ENCODE measurements at places on chromosomes 7 and 10.
A peak's percentile ranks its signal among the peaks of the same experiment; 100 is the strongest.

DNA sequence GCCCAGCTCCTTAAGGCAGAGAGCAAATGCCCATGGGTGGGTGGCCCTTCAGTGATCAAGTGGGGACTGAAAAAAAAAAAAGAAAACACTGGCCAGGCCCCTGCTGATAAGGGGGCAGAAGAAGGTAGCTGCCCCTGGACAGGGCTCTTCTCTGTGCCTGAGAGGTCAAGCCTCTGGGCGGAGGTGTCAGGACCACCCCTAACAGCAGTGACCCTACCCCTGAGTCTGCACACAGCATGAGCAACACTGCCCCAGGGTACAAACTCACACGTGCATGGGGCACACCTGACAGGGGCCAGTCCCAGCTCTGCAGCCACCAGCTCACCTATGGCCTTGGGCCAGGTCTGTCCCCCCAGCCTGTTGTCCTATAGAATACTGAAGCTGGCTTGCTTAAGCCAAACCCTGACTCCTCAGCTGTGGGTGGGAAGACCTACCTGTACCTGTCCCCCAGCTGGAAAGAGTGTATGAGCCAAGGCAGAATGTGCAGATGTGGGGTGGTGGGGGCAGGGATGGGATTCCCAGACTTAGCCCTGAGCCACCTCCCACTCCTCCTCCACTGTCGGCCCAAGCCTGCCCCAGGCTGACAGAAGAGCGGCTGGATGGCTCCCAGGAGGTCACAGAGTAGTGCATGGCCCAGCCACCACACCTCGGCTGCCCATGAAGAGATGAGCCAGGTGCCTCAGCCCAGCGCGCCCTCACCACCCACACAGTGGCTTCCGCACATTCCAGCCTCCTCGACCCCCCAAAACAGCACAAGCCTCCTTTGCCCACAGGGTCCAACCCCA is 23.7 kb downstream of the KCNH2 start:
- DNase-seq: no peak

DNA sequence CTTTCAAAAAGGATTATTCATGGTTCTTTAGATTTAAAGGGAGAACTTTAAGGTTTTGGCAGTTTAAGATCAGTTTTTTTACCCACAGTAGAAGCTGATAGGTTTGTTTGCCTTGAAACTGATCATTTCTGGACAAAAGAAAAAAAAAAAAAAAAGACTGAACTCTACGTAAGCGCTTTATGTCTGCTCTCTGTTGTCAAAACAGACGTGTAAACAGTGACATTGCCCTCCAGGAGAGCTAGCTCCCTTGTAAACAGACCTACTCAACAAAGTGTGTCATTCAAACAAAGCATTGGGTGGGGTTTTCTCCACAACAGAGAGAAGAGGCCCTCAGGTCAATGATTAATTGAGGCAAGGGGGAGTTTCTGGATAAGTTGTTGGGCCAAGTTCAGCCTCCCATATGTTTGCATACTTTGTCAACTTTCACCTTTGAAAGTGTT is 568.1 kb upstream of the LRRN3 start:
- DNase-seq: no peak

DNA sequence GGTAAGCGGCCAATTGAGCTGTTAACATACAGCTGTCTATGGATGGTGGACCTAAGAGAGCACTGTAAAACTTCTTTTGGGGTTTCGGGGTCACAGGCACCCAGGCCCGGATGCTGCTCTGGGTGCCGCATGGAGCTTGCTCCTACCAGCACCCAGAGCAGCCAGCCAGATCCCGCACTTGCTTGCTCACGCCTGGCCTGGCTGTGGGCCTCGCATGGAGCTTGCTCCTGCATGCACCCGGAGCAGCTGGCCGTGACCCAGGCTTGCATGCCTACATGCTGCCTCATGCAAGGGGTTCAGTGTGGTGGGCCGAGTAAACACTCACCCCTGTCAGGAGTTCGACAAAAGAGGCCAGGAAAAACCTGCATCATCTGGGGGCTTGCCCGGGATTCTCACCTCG is 896.9 kb downstream of the SORCS1 start:
- DNase-seq: no peak

DNA sequence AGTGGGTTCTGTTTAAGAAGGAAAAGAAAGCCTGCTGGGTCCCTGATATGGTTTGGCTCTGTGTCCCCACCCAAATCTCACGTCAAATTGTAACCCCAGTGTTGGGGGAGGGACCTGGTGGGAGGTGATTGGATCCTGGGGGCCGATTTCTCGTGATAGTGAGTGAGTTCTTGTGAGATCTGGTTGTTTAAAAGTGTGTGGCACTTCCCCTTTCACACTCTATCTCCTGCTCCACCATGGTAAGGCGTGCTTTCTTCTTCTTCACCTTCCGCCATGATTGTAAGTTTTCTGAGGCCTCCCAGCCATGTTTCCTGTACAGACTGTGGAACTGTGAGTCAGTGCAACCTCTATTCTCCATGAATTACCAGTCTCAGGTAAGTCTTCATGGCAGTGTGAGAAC is 42.6 kb downstream of the INPP5A start:
- DNase-seq: no peak

GRCh38 chr7:50121286-50121685 is 28.2 kb upstream of the ZPBP start:
- DNase-seq: no peak

- DNase-seq: no peak
Observed at GRCh38 chr10:60032723-60033122, 126.4 kb upstream of the CCDC6 start.

- DNase-seq: peak; percentile 73
Observed at GRCh38 chr10:101141616-101142532, 10.8 kb downstream of the TLX1 start.

DNA sequence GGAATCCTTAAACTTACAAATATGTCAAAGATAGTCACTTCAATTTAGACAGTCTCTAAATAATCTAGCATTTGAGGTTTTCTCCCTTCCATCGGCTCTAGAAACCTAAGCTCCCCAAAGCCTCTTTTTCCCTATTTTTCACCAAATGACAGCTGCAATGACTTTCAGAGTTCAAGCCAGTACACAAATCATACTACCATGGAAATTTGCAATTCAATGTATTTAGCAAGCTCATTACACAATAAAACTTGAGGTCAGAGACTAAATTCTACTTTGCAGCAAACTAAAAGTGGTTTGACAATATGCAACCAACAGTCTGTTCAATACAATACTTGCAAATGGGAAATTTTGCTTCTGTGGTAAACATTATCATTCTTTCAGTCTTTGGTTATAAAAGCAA is 80.3 kb downstream of the SKIDA1 start:
- DNase-seq: no peak

- no peak for DNase-seq
Observed at GRCh38 chr7:7565018-7565680, 1.5 kb upstream of the MIOS start.

DNA sequence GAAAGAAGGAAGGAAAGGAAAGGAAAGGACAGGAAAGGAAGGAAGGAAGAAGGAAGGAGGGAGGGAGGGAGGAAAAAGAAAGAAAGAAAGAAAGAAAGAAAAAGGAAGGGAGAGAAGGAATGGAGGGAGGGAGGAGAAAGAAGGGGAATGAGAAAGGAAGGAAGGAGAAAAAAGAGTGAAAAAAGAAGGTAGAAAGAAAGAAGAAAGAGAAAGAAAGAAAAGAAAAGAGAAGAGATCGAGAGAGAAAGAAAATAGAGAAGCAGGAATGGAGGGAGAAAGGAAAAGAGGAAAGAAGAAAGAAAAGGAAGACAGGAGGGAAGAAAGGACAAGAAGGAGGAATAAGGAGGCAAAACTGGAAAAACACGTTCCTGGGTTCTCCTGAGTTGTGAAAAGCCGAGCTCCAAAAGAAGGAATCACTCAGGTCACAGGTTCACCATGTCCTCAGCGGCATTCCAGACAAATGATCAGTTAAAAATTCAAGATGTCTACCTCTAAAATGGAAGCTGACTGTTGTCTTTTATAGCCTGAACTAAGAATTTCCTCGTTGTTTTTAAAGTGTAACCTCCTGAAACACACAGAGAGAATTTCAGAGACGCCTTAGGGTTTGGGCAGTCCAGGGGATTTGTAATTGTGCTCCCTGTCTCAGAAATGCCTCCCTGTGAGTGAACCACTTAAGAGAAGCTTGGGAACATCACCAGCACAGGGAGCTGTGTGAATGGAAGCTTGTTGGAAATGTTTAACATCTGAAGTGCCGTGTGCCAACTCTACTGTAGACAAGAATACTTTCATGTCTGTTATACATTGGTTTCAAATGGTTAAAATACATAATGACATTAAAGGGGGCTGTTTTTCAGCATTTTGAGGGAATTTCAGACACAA is 80.7 kb downstream of the INHBA start:
- DNase-seq: no peak

- DNase-seq: no peak
Observed at GRCh38 chr10:5566614-5567013, 41.9 kb downstream of the CALML3 start.

GRCh38 chr10:19705250-19705649 is 111.0 kb upstream of the PLXDC2 start:
- DNase-seq: no peak

- DNase-seq: no peak
Observed at GRCh38 chr7:112411186-112411795, 39.0 kb upstream of the IFRD1 start.

DNA sequence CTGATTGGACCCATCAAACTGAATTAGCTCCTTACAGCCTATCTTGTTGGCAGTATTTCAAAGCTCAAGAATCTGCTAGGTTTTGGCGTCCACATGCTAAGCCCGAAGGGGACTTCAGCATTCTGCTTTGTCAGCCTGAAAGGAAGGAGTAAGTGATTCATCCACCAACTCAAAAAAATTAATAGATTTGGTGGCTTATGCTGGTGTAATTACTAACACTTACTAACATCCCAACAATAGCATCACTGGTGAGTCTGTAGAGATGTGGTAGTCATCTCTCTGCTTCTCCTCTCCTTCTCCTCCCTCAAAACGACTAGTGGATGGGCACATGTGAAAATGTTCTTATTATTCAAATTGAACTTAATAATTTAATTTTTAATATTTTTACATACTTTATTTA is 53.8 kb upstream of the EGR2 start:
- DNase-seq: no peak

DNA sequence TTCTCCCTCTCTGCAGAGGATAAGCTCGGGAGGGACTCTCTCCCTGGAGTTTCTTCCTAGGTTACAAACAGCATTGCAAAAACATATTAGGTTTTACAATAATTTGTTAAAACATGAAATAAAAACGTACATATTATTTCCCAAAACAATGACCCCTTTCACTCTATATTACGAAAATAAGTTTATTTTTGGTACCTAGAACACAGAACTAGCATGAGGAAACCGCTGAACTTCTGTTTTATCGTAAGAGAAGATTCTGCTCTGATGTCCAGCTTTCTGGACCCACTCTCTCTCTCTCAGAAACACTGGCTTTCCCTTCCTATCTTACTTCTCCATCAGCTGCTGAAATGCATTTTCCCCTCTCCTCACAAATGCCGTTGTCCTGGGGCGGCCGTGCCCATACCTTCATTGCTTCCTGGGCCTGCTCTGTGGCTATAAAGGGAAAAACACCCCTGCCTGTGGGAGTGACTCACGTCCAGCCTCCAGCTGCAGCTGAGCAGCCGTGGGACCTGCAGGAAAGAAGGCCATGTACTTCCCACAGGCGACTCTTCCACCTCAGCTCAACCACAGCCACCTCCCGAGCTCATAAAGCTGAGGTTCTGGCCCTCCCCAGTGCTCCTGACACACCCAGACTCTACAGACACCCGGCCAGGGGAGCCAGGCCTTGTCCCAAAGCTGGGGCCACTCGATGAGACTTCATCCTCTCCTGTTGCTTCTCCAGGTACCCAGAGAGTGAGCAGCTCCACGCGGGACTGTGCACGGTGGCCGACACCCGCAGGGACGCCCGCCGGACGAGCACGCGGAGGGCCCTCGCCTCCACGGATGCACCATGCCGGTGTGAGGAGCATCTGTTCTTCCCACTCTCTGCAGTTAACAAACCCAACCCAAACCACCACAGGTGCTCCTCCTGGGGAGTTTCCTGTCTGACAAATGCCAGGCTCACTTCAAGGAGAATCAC is 3.1 kb downstream of the GPER1 start:
- DNase-seq: no peak

DNA sequence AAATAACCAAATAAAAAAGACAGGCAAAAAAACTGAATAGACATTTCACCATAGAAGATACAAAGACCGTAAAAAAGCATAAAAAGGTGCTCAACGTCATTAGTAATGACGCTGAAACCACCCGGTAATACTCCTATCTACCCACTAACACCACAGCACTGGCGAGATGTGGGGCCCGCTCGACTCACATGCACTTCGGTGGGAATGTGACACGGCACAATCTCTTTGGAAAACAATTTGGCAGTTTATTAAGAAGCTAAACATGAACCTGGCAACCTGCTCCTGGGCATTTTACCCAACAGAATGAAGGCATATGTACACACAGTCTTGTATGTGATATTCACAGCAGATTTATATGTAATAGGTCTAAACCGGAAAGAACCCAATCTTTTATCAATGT is 42.8 kb upstream of the NCAPG2 start:
- DNase-seq: no peak

GRCh38 chr7:23114896-23115295 is 9.3 kb downstream of the KLHL7 start:
- DNase-seq: no peak

GRCh38 chr7:69283421-69283820 is 314.9 kb upstream of the AUTS2 start:
- DNase-seq: no peak

- no peak for DNase-seq
Observed at GRCh38 chr10:117545141-117546019, 2.8 kb downstream of the EMX2 start.

- no peak for DNase-seq
Observed at GRCh38 chr7:27661811-27662489, 733 bp downstream of the HIBADH start.

GRCh38 chr10:117464176-117464575 is 78.4 kb upstream of the EMX2 start:
- DNase-seq: no peak

DNA sequence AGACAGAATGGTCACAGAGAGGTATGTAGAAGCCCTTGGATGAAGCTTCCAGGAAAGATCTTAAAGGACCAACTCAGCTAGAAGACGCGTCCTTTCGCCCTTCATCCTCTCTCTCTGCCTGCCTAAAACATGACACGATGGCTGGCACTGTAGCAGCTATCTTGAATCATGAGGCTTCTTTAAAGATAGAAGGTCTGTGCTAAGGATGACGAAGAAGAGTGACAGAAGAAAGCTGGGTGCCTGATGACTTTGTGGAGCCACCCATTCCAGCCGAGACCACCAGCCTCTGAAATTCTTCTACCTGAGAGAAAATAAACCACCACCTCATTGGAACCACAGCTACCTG is 25.5 kb downstream of the WDR86 start:
- no peak for DNase-seq

GRCh38 chr7:108311446-108312168 is 144.6 kb downstream of the NRCAM start:
- DNase-seq: no peak

Data from stimulated activated CD8-positive, alpha-beta memory T cell treated with anti-CD3 and anti-CD28 coated beads, Interleukin-7, amount 100 ng/mL, for 24 hours (primary cell).